ENCODE measurements at places on chromosomes 6 and 20.

DNA sequence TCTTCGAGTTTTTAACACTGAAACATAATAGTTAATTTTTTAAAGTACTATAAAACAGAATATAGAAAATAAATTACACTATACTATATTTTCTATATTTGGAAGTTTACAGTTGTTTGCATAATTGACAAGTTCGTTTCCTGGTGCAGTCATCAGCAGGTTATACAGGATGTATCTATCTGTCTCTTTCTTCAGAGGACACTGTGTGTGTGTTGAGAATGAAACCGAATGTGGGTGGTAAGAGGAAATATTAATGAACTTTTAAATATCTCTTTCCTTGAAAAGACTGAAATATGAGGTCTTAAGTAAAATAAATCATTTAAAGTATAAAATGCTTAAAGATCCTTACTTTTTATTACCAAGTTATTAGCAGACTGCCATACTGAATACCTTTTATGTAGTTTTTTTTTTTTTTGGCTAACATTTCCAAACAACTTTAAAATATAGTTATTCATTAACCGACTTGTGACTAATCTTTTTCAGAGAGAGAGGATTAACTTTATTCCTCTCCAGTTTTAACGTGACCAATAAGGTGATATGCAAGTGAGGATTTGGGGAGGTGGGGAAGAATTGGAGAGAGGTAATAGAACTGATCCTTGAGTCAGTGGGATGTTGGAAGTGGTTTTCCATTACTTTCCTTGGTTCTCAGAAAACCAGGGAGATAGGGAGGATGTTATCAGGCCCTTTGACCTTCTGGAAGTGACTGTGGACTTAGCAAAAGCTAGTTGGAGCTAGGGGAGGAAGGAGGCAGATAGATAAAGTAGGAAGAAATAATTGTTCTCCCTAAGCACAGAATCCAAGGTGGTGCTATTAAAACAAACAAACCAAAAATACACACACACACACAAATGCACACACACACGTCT lies 380.0 kb upstream of the FLRT3 start:
- no peak for DNase-seq

DNA sequence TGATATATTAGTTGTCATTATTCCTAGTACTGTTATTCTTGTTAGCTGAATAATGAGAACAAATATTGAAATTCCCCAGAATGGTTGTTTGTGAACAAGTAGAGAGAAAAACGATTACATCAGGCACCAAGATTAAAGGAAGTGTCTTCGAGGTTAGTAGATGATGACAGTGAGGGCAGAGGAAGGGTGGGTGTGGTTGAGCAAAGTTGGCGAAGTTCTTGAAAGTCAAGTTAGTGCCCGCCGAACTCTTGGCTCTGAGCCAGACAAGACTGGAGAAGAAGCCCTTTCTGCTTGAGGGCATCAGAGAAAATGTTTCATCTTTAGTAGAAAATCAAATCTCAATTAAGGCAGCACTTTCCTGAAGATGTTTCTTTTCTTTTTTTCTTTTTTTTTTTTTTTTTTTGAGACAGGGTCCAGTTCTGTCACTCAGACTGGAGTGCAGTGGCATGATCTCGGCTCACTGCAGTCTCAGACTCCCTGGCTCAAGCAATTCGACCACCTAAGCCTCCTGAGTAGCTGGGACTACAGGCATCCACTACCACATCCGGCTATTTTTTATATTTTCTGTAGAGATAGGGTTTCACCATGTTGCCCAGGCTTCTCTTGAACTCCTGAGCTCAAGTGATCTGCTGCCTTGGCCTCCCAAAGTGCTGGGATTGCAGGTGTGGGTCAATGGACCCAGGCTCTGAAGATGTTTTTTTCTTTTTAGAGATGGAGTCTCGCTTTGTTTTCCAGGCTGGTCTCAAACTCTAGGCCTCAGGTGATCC lies 77.1 kb downstream of the SGK1 start:
- DNase-seq, result peak; percentile 87

DNA sequence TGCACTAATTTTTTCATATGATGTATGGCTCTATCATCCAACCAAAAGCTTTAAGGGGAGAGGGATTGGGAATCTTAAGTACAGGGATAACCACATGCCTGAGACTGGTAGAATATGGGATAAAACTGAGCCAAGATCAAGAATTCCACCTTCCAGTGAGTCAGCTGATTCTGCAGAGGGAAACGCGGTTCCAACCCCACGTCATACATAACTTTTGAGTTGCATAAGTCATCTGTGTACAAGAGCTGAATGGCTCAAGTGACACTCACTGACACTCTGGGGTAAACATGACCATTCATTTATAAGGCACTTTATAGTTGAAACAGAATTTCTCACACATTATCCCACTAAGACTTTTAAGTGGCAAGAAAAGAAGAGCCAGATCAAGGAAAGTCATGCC lies 16.4 kb downstream of the TRIM27 start:
- DNase-seq, result no peak

GRCh38 chr20:34045930-34046725 lies 52.4 kb downstream of the RALY start:
- no peak for DNase-seq

GRCh38 chr6:153957394-153957793 lies 81.6 kb upstream of the OPRM1 start:
- no peak for DNase-seq

GRCh38 chr6:127300411-127300810 lies 33.7 kb downstream of the RNF146 start:
- DNase-seq, result no peak

- DNase-seq, result no peak
These were observed 108.1 kb downstream of the PCSK2 start for GRCh38 chr20:17334932-17335331.

DNA sequence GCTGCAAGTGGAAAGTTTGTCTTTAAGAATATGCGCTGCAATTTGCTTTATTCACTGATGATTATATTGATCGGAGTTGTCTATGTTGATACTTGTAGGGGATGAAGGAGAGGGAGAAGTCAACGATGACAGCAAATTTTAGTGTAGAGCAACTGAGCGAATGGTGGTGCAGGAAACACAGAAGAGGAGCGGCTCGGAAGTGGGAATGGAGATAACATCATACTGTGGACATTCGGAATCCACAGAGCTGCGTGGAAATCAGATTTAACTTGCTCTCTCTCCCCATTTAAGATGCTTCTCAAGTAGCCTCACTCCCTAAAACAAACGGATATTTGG lies 722 bp upstream of the TMEM14B start:
- no peak for DNase-seq

- no peak for DNase-seq
These were observed 4.0 kb upstream of the WTAP start for GRCh38 chr6:159723259-159723658.

- DNase-seq, result no peak
These were observed 22.0 kb downstream of the ERGIC3 start for GRCh38 chr20:35563834-35564233.

DNA sequence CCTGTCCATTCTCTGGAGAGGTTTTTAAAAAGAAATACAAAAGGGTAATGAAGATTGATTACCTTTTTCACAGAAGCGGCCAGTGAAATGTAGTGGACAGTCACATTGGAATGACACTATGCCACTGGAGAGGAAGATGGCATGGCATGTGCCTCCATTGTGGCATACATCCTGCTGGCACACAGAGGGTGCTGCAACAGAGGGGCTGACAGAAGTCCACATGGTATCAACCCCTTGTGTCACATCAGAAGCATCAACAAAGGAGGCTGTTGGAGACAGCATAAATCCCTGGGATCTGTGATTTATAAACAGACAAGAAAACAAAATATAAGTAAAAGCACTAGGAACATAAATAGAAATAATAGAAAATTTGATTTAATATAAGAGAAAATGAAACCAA lies 594.9 kb downstream of the PHF3 start:
- DNase-seq, result no peak

- DNase-seq, result no peak
These were observed 34.4 kb upstream of the RNF217 start for GRCh38 chr6:124927806-124928205.

GRCh38 chr20:6066582-6066981 lies 12.7 kb upstream of the LRRN4 start:
- DNase-seq, result no peak

GRCh38 chr20:36093025-36093803 lies 61.3 kb upstream of the EPB41L1 start:
- no peak for DNase-seq

- DNase-seq, result no peak
These were observed 11.8 kb upstream of the BFSP1 start for GRCh38 chr20:17542993-17543412.

GRCh38 chr20:54340667-54341081 lies 132.8 kb downstream of the PFDN4 start:
- no peak for DNase-seq

DNA sequence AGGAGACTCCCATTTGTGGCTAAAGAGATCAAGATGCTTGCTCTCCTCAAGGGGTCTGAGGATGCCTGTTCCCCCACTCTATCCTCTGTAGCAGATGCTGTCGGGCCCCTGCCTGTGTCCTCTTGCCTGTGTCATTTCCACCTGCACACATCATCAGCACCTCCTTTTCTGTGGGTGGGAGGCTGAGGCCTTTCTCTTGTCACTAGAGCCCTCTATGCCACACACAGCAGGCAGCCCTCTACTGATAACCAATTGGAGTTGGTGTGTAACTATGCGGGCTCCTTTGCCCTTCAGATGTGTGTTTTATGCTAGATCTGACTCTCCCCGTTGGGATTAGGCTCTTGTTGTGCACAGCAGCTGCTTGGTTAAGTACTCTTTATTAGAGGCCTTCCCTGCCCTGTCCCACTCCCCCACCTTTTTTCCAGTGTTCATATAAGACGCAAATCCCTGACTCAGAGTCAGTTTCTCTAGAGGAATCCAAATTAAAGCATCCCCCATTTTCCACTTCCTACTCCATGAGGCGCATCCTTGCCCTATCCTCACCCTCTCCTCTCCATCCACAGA lies 7.7 kb downstream of the TREML2 start:
- DNase-seq, result no peak

GRCh38 chr6:124956018-124956417 lies 6.2 kb upstream of the RNF217 start:
- DNase-seq, result no peak

DNA sequence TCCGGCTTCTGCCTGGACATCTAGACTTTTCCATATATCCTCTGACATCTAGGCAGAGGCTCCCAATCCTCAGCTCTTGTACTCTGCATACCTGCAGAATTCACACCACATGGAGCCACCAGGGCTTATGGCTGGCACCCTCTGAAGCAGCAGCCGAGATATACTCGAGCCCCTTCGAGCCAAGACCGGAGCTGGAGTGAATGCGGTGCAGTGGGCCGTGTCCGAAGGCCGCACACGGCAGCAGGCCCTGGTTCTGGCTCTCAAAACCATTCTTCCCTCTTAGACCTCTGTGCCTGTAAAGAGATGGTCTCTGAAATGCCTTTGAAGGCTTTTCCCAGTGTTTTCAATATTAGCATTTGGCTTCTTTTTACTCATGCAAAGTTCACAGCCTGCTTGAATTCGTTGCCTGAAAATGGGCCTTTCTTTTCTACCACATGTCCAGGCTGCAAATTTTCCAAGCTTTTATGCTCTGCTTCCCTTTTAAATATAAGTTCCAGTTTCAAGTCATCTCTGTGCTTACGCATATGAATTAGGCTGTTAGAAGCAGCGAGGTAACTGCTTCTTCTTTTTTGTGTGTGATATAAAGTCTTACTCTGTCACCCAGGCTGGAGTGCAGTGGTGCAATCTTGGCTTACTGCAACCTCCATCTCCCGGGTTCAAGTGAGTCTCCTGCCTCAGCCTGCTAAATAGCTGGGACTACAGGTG lies 3.8 kb upstream of the SIRPB1 start:
- no peak for DNase-seq

DNA sequence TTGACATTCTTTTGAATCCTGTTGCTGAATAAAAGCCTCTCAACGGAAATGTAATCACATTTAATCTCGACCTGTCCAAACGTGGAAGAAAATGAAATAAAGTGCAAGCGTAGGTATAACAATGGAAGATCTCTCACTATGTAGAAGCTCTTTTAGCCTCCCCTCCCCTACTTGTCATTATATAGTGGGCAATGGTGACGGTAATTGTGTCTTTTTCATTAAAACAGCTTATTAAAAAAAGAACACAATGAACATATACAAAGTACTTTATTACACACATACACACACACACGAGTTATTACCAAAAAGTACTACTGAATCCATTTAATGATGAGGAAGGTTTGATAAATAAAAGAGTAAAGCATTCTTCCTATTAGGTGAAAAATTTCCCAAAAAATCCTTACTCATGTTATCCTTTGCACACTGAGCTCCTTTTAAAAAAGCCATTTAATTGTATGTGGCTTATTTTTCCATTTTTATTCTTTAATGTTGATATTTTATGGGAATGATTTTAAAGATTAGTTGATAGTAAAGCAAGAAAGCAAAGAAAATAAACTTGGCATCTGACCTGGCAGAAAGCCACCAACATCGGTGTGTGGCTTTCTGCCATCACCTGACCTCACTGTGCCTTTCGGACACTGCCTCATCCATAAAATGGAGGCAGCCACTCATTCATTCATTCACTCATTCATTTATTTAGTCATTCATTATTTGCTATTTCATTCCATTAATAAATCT lies 493 bp upstream of the SGK1 start:
- no peak for DNase-seq

- no peak for DNase-seq
These were observed 6.1 kb upstream of the DLL1 start for GRCh38 chr6:170296746-170297575.

GRCh38 chr20:5715071-5715841 lies 34.9 kb upstream of the SHLD1 start:
- no peak for DNase-seq

- peak; percentile 41 for DNase-seq
These were observed 98.5 kb downstream of the PRDM1 start for GRCh38 chr6:106184629-106185028.

- DNase-seq, result no peak
These were observed 327.6 kb upstream of the CNR1 start for GRCh38 chr6:88493717-88494116.

- DNase-seq, result no peak
These were observed 118.4 kb upstream of the BTN3A2 start for GRCh38 chr6:26246553-26246952.

DNA sequence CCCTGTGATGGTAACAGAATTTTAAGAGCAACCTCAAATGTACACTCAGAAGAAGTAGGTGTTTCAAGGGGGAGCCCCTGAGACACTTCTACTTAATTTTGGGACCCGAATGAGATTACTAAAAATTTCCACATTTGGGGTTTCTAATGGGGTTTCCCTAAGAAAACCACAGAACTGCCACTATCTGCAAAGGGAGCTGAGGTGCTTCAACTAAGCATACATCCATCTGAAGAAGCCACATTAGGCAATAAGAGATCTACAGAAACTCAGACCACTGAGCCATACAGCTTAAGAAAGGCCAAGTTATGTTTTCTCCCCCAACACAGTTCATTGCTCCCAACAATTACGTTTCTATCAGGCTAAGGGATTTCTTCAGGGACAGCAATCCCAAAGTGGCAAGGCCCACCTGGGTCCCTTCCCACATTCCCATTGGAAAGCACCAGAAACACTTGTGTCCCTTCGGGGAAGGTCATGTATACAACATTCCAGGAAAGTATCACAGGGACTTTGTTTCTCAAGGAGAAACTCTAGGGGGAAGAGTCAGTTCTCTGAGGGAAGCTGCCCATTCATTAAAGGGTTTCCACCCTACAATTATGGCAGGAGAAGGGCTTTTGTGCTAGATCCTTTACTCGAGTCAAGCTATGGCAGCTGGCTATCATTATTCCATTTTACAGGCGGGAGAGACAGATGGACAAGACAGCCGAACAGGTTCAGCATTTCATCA lies 5.0 kb downstream of the BCL2L1 start:
- DNase-seq, result no peak

- DNase-seq, result no peak
These were observed 578.2 kb downstream of the QKI start for GRCh38 chr6:163992701-163993100.

Measured in T-helper 2 cell (primary cell).